ENCODE measurements at places on chromosomes 4 and X.

DNA sequence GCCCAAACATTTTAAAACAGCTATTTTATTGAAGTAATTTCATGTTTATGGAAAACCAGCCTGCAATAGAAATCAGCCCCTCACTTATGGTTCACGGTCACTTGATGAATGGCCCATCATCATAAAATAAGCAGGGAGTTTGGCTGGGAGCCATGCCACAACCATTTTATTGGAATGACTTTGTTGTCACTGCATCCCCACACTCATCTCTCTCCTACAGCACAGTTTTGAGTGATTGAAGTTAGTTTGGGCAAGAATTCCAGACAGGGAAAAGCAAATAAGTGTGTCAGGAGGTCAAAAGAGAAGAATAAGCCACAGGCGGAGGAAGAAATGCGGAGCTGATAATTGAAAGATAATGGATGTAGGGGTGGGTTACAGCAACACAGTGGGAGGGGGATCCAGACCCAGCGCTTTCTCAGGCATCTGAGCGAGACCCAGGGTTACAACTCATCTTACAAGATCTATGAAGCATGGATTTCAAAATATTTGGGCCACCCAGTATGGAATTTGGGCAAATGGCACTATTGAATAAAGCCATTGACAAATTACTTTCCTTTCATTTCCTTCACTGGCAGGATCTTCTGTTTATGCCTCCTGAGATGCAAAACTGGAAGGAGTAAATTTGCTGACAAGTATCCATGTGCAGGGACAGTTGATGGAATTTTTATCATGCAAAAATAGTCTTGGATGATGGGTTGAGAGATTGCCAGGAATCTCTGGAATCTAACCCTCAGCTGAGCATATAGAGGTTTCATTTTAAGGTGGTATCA, 100.8 kb downstream of the SHROOM3 start:
- no peak for DNase-seq

DNA sequence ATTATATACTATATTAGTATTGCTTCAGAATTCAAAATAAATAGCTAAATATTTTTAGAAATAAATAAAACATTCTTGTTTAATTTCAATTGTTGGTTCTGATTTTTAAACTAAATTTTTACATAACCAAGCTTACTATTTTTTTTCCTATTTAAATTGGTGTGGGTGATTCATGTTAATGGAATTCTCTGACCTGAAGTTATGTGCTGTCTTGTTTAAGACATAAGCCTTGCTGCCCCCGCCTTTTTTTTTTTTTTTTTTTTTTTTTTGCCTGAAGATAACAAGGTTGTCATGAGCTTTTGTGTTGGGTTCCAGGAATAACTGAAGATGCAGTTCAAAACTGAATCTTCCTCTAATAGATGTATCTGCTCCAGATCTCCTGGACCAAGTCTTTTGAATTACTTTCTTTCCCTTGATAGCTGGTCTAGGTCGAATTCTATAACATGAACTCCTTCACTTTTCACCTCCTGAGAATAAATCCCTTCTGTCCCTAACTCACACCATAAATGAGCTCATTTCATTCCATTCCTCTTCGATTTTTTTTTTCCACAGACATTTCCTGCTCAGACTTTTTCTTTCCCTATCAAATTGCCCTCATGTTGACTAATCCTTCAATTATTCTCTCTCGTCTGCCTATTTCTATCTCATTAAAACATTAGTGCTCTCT, 261.5 kb upstream of the FTHL17 start:
- DNase-seq = no peak

DNA sequence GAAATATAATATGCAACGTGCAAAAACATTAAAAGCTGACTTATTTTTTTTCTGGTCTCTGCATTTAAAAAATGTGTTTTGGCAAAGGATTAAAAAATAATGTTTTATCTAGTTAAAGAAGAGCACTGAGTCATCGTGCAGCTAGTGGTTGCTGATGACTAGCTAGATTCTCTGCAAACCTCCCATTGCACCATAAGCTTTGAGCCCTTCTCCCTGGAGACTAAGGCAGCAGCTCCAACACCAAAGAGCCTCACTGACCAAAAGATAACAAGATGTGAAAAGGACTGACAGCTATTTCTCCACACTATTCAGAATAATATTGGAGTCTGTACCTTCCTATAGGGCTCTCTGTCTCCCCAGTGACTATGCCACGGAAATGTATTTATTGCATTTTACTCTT, 424.3 kb downstream of the SLITRK2 start:
- no peak for DNase-seq

- peak; percentile 37 for DNase-seq
These were observed 208.4 kb downstream of the NWD2 start for GRCh38 chr4:37452952-37453280.

- peak; percentile 40 for DNase-seq
These were observed 240.0 kb downstream of the BCOR start for GRCh38 chrX:39857780-39858179.

DNA sequence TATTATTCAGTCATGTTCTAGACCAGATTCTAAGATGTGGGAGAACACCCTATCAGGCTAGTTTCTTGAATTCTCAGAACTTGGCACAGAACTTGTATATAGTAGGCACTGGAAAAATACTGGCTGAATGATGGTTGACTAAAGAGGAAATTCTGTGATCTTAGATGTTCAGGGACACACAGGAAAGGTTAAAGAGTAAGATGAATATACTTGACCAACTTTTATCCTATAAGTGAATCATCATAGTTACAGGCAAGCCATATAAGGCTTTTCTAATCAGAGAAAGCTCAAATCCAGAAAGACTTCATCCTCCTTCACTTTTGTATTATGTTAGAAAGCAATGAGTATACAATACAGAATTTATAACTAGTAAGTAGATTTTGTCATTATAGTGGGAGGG, 53.8 kb downstream of the SEPTIN11 start:
- no peak for DNase-seq

- DNase-seq = no peak
These were observed 83.3 kb downstream of the SNCA start for GRCh38 chr4:89753601-89754066.

GRCh38 chr4:26807330-26807729, 53.3 kb upstream of the STIM2 start:
- no peak for DNase-seq

GRCh38 chr4:99886146-99886545, 8.1 kb downstream of the LAMTOR3 start:
- no peak for DNase-seq

DNA sequence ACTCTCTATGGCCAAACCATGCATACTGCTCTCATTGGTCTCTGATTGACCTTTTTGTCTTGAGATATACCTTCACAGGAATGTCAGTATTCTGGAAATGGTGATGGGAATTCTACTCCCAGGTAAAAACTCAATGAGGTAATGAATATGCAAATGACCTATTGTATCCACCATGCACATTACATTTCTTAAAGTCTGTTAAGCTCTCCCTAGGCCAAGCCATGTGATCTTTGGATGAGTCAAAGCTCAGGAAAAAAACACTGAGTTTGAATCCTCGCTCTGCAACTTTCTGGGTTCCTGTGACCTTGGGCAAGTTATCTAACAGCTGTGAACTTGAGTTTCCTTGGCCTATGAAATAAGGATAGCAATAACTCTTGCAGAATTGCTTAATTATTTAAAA, 175.4 kb downstream of the PPP1R2C start:
- no peak for DNase-seq

GRCh38 chrX:10240918-10241317, 84.1 kb downstream of the CLCN4 start:
- no peak for DNase-seq

DNA sequence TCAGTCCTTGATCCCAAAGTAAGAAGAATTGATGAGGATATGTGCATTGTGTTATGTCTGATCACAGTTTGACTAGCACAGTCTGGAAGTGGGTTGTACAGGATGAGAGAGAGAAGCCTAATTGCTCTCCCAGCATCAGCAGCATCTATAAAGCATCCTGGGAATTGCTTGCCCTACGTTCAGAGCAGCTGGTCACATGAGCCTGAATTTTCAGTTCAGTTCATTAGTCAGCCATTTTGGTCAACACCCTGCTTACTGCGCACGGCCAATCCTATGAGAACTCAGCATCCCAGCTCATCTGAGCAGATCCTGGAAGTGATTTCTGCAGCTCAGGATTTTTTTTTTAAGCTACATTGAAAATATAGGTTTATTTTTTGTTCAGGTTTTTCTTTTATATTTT, at the start of gene RUFY3:
RUFY3 (plus strand) TSS at position 218 of the 400 bp plus-strand sequence. CDS start 610 bp downstream, outside the sequence.
- no peak for DNase-seq

DNA sequence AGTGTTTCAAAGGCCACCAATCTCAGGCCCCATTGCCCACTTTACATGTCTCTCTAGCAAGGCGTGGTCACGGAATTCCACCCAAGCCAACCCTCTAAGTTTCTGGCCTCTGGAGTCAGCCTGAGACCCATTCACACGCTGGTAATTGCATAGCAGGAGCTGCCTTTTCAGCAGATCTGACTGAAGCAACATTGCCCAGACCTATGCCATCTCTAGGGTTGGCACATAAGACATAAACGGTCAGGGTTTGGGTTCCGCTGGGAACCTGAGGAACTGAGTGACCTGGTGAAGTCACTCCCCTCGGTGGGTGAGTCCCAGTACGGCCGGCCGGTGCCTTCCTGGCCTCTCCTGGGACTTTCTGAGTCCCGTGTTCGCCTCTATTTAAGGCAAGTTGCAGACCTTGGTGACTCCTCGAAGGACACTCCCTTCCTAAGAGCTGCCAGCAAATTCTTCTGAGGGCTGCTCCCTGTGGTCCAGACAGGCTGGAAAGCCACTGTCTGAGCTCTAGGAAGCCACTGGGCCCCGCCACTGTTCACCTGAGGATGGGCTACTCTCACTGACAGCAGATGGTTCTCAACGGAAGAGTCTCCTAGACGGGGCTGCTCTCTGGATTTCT, 15.9 kb downstream of the CTAG1A start:
- no peak for DNase-seq

- no peak for DNase-seq
These were observed 37.4 kb downstream of the ETNPPL start for GRCh38 chr4:108725457-108725856.

- DNase-seq = no peak
These were observed 66.4 kb downstream of the HMGB2 start for GRCh38 chr4:173267711-173268110.

DNA sequence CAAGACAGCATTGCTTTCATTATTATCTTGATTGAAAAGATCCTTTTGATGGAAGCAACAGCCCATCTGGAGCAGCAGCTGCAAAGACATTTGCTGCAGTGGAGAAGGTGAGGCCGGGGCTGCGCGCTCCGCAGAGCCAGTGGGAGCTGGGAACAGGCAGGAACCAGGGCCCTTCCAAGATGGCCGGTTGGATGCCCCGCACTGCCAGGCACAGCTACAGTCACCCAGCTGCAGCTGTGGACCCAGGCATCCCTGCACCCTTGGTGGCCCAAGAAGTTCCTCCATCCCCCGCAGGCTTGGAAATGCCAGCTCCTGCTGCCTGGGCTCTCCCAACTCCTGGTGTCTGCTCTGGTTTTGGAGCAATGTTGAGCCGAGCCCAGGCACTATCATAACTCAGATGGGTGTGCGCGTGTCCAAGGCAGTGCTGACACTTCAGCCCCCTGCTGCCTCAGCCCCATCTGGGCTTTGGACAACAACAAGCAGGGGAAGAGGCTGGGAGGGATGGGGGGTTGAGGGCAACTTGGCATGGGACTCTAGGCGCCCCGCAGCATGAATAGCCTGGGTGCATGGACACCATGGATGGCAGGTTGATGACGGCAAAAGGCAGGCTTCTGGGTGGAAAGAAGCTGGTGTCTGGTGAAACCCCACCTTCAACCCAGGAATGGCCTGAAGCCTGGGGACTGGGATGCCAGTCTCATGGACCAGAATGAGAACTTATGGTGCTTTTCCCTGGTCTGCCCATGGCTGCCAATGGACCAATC, 371.8 kb downstream of the FSTL5 start:
- DNase-seq = no peak

GRCh38 chrX:139820358-139820984, 112.4 kb downstream of the ATP11C start:
- DNase-seq = no peak

- no peak for DNase-seq
These were observed 51.0 kb downstream of the NIPAL1 start for GRCh38 chr4:48067536-48067935.

DNA sequence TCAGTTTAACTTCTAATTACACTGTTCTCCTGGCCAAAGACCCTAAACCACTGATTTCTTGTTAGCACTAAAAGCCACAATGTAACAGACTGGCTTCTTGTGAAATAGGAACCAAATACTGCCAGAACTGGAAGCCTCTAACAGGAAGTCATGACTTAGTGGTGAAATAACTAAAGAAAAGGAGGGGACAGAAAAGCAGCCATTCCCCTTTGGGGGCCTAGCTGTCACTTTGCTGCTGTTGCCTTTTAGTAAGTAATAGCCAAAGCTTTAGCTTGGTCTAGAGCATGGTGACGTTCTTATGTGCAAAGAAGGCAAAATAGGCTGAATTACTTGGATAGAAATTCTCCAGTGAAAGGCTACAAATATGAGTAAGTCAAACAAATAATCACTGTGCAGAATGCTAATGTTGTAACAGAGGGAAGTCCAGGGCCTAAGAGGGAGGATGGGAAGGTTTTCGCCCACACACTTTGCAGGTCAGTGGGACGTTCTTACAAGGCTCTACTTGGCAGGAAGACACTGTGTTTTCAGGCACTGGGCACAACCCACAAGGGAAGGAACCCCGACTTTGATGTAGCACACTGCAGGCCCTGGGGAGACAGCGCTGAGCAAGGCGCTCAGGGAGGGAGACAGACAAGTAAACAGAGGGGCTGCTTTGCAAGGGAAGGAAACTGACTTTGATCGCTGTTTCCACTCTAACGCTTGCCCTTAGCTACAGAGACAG, 16.7 kb downstream of the GAB3 start:
- no peak for DNase-seq

DNA sequence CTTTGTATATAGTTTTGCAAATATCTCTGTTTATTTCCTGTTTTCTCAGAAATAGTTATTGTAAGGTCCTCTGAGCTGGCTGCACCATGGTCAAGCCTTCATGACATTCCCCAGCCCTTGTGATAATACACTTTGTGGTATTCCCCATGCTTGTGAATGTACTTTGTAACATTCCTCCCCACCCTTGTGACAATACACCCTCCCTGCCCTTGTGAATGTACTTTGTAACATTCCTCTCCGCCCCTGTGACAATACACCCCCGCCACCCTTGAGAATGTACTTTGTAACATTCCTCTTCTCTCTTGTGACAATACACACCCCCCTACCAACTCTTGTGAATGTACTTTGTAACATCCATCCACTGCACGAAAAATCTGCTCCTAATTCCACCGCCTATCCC, 530.7 kb downstream of the CENPC start:
- no peak for DNase-seq

DNA sequence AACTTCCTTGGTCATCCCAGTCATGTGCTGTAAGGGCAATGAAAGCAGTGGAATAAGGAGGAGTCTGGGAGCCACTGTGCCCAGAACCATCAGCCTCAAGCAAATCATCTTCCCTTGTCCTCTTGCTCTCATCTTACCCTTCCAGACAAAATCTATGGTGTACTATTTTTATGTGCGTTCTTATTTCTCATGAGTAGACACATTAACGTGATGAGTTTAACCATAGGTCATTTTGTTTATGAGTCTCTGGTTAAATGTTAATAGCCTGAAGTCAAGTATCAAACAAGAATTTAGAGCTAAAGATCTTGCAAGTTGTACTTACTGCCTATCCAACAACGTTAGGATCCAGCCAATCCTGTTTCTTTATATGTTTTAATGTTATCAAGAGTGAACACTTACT, 495.3 kb downstream of the SPRY1 start:
- DNase-seq = no peak

- no peak for DNase-seq
These were observed 50.9 kb downstream of the USP26 start for GRCh38 chrX:133045986-133046385.

All from stimulated activated CD4-positive, alpha-beta T cell treated with anti-CD3 and anti-CD28 coated beads, Interleukin-4, amount 100 ng/mL, for 24 hours (primary cell).